T-cell (primary cell): ENCODE measurements at places on chromosomes 12 and 14. TPM values are rescaled to one million over a fixed set of nuclear protein-coding genes. Genes with fewer than 3 reads are reported as not detected.

DNA sequence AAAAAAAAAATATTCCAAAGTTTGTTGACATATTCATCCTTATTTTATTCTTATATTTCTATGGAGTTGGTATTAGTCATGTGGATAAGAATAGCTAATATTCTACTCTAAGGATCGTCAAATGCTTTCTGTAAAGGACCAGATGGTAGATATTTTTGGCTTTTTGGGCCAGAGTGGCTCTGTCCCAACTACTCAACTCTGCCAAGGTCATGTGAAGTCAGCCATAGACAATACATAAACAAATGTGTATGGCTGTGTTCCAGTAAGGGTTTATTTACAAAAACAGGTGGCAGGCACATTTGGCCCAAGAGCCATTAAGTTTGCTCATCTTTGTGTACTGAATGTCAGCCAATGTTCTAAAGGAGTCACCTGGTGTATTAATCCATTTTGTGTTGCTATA is 131.8 kb downstream of the TBX5 start:
- no peak for DNase-seq

DNA sequence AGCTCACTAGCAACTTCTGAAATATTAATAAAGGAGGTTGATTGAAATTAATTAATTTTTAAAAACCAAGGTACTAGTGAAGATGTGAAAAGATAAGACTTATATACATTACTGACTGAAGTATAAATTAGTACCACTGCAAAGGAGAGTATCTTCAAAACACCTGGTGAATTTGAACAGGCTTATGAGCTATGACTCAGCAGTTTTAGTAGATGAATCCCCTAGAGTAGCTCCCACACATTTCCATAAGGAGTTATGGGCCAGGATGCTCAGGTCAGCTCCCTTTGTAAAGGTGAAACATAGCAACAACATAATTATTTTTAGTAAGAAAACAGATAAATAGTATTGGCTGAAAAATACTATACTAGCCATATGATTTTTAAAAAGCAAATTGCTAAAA is 218.6 kb downstream of the SYT1 start:
- DNase-seq: no peak

DNA sequence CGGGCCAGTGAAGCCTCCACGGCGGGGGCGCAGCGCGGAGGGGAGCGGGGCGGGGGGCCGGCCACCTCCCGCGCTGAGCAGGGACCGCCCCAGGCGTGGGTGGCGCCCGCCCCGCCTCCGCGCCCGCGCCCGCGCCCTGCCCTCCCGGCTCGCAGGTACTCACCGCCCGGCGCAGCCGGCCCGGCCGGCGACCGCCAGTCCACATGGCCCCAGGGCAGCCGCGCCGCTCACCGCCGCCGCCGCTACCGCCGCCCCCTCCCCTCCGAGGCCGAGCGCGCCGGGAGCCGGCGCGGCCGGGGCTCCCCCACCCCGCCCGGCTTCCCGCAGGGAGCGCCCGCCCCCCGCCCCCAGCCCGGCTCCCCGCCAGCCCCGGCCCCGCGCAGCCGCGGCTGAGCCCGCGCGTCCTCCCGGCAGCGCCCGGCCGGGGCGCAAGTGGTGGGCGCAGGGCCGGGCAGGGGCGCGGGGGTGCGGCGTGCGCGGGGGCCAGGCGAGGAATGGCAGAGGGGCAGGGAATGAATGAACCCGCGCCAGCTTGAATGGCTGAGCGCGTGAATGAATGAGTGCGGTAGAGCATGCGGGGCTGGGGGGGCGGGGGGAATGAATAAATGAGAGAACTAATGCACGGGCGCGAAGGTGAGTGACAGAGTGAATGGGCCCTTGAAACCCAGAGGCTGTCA is at the start of gene BEGAIN:
Gene BEGAIN, minus strand, starts transcription at position 332 of the 677 bp plus-strand sequence. Its CDS starts 127 bp downstream, at position 205.
- no peak for DNase-seq

GRCh38 chr14:95138876-95139275 is 18.5 kb downstream of the DICER1 start:
- no peak for DNase-seq

- no peak for DNase-seq
These were observed 59.8 kb downstream of the MARK3 start for GRCh38 chr14:103444837-103445524.

GRCh38 chr12:20351406-20351805 is 16.9 kb upstream of the PDE3A start:
- no peak for DNase-seq

- DNase-seq: no peak
These were observed 10.1 kb upstream of the KICS2 start for GRCh38 chr12:64232196-64232595.

DNA sequence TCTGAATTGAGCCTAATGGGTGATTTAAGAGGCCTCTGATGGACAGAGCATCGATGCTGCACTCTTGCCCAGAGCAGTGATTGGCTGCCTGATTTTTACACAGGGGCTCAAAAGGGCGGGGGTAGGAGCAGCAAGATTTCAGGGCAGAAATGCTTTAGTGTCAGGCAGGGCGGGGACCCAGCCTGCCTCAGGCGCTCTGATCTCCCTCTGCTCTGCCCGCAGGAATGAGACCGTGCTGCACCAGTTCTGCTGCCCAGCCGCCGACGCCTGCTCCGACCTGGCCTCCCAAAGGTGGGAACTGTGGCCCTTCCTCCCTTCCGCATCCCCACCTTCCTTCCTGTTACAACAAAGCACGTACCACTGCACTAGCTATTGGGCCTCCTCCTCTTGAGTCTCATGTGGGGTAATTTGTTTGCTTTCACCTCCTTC is 32.4 kb downstream of the IQSEC3 start:
- no peak for DNase-seq

DNA sequence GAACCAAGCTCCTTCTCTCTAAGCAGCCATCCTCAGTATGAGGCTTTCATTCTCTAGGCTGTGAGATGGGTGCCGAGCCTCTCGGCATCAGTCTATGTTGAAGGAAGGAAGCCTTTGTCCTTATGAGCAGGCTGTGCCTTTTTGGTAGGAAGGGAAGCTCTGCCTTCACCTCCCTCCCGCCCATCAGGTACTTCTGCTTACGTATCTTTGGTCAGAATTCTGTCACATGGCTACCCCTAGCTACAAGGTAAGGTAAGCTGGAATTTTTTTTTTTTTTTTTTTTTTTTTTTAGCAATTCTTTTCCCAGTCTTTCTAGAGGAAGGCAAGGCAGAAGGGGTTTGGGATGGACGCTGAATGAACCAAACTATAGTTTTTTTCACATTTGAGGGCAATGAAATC is 16.9 kb downstream of the BATF start:
- no peak for DNase-seq

- DNase-seq: no peak
These were observed 6.1 kb downstream of the CFAP73 start for GRCh38 chr12:113155646-113156045.

Gene MGAT4C
- not detected for total RNA-seq

Gene ASPG
- total RNA-seq: 0.57 TPM

Gene ACAD10
- 28.8 TPM for total RNA-seq

Gene PPM1H
- total RNA-seq: 0.18 TPM

Gene SRSF5
- 1,445 TPM for total RNA-seq

Gene DDX23
- total RNA-seq: 86.8 TPM

Gene TEDC1
- total RNA-seq: 186 TPM
